ENCODE measurements at places on chromosomes 13 and 19.

GRCh38 chr13:30725326-30726085 lies 9.8 kb upstream of the ALOX5AP start:
- DNase-seq: no peak

DNA sequence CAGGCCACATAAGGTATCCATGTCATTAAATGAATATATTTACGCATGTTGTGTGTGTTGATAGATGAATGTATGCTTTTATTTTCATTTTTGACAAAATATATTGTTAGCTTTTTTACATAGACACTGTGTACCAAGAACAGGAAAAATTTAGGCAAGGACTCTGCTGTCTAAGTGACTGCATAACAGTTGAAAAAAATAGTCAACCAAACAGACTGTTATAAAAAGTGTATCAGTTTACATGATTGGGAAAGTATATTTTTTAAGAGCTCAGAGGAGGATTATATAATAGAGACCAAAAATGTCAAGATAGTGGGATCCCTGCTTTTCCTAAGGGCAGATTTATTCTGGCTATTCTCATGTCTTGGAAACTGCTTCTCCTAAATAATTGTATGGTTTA lies 858.0 kb downstream of the SLITRK1 start:
- no peak for DNase-seq

GRCh38 chr13:37492741-37493514 lies 105.6 kb downstream of the POSTN start:
- DNase-seq: no peak

GRCh38 chr13:100659578-100659977 lies 15.0 kb downstream of the TMTC4 start:
- DNase-seq: no peak

DNA sequence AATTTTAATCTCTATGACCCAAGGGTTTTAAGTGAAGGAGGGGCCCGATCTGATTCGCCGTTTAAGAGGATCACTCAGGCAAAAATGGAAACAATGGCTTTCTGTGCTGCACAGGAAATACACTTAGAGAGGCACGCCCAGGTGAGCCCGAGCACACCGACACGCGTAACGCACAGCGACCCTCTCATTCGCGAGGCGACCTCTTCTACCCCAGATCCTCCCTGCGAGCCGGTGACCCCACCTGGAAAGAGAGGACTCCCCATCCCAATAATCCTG lies 216 bp downstream of the SH2D3A start:
- no peak for DNase-seq

DNA sequence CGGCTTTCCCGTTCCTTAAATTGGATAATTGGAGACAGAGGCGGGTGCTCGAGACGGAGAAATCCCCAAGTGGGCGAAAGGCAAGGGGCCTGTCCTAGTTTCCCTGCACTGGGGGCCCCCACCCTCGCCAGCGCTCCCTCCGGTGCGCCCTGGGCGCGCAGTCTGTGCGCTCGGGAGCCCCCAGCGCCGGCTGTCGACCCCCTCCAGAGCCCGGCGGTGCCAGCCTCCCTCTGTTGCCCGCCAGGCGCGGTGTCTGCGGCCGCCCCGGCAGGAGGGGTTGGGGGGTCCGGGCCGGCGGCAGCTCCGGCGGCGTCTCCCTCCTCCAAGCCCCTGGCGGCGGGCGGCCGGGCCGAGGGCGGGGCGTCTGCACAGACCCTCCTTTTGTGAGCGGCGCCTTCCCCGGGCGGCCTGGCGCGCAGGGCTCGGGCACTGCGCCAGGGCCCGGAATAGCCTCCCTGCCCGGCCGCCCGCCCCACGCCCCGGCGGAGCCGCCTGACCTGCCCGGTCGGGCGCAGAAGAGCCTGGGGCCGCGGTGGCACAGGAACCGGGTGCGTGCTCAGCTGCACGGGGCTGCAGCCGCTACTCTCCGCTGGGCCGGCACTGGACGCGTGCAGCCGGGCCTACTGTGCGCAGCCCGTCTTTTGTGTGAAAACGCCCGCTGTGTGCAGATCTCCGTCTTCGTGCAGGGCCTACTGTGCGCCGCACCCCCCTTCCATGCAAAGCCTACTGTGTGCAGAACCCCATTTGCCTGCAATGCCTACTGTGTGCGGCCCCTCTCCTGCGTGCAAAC lies 13.2 kb downstream of the GADD45B start:
- no peak for DNase-seq

- DNase-seq: no peak
Observed at GRCh38 chr19:48826606-48827020, 9.7 kb downstream of the HSD17B14 start.

DNA sequence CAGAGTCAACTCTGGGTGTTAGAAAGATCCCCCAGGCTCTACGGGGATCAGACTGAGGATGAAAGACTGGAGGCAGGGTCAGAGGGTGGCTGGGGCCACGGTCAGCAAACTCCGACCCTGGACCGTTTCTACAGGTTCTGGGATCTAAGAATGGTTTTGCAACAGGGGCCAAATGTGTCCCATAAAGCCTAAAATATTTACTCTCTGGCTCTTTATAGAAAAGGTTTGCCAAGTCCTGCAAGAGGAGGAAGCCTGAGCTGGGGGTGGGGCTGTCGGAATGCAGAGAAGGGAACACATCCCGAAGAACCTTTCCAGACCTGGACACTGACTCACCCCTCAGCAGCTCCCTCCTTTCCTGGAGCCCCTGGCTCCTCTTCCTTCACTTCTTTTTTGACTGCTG lies 20.7 kb downstream of the LIG1 start:
- DNase-seq: no peak

DNA sequence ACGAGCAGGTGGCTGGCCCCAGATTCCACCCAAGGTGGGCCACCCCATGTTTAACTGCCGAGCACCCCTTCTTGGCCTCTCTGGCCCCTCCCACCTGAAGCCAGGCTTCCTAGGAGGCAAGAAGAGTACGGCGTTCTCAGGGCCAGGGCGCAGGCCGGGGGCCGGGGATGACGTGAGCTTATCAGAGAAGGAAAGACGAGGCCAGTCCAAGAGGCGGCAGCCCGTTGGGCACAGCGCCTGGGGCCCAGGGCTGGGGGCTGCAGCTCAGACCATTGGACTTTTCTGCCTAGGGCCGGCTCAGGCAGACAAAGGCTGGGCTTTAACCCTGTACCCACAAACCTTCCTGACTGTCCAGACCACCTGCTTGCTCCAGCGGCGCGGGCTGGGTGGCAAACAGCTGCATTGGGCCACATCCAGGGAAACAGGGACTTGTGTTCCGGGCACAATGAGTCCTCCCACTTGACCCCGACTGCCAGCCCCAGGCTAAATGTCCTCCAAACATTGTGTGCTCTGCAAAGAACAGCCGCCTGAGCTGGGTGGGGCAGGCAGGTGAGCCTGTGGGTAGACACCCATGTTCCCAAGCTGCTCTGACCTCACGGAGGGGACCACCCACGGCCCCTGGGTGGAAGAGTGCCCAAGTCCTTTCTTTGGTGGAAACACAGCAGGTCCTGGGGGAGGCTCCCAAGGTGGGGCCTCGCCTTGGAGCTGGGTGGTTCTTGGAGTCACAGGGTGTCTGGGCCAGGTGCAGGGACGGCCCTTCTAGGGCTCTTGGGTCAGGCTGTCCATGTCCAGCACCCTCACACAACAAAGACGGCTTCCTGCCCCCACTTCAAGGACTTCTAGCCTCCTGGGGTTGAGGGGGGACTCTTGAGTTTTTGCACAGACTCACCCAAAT lies 21.9 kb downstream of the COMP start:
- no peak for DNase-seq

DNA sequence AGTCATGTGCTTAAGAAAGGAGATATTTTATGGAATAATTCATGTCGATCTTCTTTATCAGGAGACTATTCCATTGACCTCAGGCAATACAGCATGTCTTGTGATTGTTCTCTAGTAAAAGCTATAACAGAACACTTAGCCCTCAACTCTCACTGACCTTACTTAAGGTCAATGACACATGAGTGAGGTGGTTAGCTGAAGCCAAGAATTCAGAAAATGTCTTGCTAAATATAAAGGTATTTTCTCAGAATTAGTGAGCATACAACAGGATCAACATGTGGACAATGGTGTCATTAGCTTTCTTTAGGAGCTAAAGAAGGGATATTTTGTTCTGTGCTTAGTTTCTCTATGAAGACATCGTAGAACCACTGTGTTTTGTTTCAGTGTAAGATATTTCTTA lies 1730.4 kb upstream of the SLC10A2 start:
- DNase-seq: no peak

DNA sequence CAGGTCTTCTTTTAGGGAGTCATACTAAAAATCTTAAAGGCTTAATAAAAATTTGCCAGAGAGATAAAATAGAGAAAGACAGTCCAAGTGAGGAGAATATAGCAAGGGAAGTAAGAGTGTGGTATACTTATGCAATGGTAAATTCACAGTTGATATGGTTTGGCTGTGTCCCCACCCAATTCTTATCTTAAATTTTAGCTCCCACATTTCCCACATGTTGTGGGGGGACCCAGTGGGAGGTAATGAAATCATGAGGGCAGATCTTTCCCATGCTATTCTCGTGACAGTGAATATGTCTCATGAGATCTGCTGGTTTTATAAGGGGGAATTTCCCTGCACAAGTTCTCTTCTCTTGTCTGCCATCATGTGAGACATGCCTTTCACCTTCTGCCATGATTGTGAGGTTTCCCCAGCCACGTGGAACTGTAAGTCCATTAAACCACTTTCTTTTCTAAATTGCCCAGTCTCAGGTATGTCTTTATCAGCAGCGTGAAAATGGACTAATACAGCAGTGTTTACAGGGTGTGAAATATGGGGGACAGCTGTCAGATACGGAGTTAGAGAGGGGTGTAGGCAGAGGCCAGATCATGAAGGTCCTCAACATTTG lies 115.4 kb downstream of the UGGT2 start:
- DNase-seq: no peak

DNA sequence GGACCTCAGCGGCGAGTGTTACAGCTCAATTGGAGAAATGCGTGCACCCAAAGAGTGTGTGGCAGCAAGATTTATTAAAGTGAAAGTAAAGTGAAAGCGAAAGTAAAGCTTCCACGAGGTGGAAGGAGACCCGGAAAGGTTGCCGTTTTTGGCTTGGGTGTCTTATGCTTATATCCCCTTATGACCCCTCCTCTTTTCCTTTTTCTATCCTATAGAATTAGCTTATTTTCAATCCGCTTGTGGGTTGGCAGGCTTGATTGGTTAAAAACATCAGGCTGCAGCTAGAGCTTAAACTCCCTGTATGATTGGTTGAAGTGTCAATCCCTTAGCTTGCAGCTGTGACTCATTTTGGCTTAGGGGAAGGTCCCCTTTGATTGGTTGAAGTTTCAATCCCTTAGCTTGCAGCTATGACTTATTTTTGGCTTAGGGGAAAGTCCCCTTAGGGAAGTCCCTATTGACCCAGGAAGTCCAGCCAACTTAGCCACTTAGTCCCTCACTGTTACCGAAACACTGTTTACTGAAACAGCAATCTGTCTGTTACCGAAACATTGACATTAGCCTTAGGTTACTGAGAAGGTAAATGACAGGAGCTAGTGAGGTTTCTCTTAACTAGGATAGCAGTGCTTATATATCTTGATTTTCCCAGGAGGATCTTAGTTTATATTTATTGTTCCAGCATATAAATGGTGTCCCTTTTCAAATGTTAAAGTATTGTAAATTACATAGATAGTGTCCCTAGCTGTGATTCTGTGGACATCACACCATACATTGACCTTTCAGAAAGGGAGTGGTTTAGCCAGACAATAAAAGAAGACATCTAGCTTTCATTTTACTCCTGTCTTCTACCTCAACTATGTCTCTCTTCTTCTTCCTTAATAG lies 575.8 kb downstream of the DACH1 start:
- no peak for DNase-seq

DNA sequence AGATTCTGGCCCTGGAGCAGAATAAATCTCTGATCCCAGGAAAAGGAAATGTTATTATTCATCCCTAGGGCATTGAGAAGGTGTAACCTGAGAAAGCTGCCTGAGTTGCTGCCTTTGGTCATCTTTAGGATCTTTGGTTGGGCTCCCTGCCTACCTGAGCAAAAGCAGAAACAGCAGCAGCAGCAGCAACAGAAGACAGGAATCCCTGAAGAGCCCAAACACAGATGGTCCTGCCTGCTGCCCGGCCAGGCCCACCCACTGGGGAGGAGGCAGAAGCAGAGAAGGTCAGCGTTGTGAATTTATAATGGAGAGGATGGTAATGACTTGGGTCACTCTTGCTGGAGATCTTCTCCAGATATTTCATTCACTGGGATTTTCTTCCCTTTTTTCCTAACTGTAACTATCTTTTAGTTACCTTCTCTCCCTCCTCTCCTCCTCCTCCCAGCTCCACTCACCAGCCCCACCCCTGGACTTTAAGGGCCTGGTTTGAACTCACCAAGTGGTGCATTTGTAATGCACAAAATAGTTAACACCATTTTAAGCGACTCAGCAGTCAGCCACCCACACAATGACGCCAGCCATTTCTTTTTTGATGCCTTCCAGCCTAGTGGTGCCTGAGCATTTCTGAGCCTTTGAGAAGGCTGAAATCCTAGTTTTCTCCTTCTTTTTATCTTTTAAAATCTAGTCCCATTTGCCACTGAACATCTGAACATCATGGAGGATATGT lies 91.7 kb downstream of the HSPH1 start:
- no peak for DNase-seq

- DNase-seq: no peak
Observed at GRCh38 chr19:16249826-16250404, 52.2 kb downstream of the AP1M1 start.

DNA sequence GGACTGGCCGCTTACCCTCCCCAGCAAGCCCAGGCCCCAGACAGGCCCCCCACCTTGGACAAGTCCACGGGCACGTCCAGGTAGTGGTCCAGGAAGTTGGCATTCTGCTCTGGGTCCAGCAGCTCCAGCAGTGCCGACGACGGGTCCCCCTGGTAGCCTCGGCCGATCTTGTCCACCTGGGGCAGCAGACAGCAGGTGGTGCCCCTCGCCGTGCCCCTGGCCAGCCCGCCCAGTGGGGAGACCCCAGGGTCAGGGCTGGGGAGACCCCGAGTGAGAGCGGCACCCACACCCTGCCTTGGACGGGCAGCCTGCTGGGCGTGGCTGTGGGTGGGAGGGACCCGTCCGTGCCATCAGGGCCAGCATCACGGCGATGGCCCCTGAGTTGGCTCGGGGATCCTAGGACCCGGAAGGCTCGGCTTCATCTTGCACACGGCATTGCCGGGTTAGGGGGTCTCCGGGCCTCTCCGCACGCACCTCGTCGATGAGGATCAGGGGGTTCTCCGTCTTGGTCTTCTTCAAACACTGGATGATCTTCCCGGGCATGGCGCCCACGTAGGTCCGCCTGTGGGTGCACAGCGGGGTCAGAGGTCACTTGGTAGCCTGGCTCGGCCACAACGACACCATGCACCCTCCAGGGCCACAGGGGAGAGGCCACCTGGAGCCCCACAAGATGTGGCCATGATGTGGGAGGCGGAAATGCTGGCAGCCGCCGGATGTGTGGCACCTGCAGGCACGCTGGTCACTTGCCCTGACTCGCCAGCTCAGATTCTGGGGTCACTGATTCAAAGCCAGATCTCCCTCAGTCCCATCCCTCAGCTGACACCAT lies 6.3 kb downstream of the RPL36 start:
- no peak for DNase-seq

DNA sequence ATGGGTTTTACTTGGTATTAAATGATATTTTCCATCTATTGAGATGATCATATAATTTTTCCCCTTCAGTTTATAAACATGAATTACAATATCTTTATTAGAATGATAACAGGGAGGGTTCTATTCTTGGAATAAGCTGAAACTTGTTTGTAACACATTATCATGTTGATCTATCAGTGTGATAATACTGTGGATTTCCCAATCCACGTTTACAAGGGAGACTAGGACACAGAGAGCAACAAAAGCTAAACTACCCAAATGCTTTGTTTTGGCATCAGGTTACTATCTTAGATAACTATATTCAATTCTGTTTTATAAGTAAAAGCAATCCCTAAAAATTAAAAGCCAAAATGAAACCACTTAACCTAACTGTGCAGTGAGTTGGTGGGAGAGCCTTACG lies 92.5 kb downstream of the TUBGCP3 start:
- no peak for DNase-seq

Data from NCI-H2081 treated with DMSO at 0.1 percent for 48 hours (cell line).